G401 (cell line): ENCODE measurements at places on chromosomes 5 and 9. TPM values are rescaled to one million over a fixed set of nuclear protein-coding genes. Genes with fewer than 3 reads are reported as not detected.

The GABRA6 gene
- not detected in 2 replicates for total RNA-seq

DNA sequence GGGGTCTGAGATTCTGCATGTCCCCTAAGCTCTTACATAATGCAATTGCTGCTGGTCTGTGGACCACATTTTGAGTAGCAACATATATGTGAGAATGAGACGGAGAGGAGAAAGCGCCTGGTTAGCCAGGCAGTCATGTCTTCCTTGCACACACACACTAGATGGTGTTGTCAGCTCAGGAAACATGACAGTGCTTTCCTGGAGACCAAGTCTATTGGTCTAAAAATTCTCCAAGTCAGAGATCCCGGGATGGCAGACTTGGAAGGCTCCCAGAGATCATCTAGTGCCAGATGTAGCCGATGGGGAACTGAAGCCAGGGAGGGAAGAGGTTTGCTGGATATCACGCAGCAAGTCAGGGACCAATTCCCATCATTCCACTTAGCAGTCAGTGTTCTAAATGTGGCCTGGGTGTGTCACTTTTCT, 53.4 kb downstream of the GALNT12 start:
- DNase-seq: peak; percentile 58

The NR2F1-AS1 gene
- total RNA-seq: 20.8 and 23.0 TPM in 2 replicates

DNA sequence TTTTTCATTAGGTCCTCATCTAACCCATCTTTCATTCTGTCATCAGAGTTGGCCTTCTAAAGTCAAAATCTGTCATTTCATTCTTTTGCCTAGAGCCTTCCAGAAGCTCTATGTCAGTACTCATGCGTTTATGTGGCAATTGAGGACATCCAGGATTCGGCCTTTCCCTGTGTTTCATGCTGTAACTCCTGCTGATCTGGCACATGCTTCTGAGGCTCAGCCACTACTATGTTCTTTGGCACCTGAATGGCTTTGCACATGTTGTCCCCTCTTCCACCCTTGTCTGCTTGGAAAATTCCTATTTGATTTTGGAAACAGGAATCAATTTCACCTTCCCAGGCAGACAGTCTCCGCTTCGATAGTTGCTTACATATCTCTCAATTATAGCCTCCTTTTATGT, 84.9 kb downstream of the GDNF start:
- peak; percentile 95 for DNase-seq

The MGAT1 gene
- 207 and 258 TPM in 2 replicates for total RNA-seq

DNA sequence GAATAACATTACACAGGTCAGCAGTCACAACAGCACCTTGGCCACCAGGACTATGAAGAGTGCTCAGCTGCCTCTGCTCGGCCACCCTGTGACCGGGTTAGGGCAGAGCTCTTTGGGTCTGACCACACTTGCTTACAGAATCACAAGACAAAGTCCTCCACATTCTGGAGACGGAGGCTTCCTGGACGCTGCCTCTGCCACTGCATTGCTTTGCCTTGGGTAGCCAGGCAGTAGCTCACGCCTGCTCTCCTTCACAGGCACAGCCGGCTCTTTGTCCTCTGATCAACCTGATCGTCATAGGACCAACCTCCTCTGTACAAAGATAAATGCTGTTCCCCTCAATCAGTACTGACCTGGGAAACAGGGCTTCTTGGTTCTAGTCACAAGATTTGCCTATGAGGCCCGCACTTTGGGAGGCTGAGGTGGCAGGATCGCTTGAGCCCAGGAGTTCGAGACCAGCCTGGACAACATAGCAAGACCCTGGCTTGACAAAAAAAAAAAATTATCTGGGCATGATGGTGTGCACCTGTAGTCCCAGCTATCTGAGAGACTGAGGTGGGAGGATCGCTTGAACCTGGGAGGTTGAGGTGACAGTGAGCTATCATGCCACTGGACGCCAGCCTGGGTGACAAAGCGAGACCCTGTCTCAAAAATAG, 128.4 kb upstream of the IER5L start:
- DNase-seq: no peak

GRCh38 chr5:1033178-1033577, 24.6 kb downstream of the NKD2 start:
- DNase-seq: no peak

DNA sequence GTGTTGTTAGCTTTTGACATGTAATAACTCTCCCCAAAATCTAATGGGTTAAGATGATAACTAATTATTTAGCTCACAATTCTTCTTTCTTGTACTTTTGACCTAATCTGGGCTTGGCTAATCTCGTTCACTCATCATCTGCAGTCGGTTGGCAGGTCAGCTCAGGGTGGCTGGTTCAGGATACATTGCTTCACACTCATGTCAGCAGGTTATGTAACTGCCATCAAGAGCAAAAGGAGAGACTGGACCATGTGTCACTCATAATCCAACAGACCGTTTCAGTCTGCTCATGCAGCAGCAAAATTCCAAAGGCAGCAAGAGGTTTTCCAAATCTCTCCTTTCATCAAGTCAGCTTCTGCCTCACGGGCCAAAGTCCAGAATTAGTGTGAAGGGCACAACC, 998.4 kb upstream of the CTNND2 start:
- no peak for DNase-seq

GRCh38 chr5:134944630-134945029, 23.1 kb upstream of the CATSPER3 start:
- DNase-seq: no peak

- no peak for DNase-seq
Observed at GRCh38 chr5:158995694-158996173, 104.0 kb downstream of the EBF1 start.

DNA sequence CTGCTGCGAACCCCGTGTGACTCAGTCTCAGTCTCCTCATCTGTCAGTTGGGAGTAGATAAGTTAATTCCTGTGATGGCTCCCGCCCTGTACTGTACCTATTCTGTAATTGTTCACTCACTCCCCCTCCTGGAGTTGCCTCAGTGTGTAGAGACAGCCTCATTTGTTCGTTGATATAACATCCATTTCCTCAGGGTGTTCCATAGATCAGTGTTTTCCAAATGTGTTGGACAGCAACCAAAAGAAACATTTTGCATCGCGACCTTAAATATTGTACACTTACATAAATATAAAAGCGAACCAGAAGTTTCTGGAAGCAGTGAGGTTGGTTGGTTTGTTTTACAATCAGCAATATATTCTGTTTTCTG, 698 bp downstream of the NFX1 start:
- DNase-seq: no peak

- no peak for DNase-seq
Observed at GRCh38 chr5:82909771-82910170, 167.4 kb downstream of the TMEM167A start.

- no peak for DNase-seq
Observed at GRCh38 chr9:76607730-76608436, 148.9 kb downstream of the GCNT1 start.

GRCh38 chr9:14221119-14221518, 92.8 kb downstream of the NFIB start:
- DNase-seq: no peak

The UNC5A gene
- total RNA-seq: not detected in 2 replicates

DNA sequence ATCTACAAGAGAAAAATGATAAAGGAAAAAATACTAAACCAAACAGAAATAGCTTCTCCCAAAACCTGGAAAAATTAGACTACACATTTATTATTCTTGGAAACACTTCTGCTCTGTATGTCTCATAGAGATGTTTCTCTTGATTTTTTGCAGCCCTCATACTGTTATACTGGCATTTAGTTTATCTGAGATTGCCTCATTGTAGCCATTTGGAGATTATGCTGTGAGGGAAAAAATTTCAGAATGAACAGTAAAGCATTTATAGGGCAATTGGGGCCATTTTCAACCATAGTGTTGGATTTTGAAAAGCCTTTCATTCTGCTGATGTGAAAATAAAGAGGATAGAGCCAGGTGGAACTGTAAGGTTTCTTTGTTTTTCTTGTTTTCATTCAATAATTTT, 441.8 kb upstream of the RIOK2 start:
- DNase-seq: no peak

GRCh38 chr5:171897231-171897630, 109.2 kb downstream of the FBXW11 start:
- no peak for DNase-seq

- DNase-seq: no peak
Observed at GRCh38 chr5:128196791-128197190, 113.2 kb downstream of the SLC12A2 start.

The EPB41L4A gene
- not detected in 2 replicates for total RNA-seq

DNA sequence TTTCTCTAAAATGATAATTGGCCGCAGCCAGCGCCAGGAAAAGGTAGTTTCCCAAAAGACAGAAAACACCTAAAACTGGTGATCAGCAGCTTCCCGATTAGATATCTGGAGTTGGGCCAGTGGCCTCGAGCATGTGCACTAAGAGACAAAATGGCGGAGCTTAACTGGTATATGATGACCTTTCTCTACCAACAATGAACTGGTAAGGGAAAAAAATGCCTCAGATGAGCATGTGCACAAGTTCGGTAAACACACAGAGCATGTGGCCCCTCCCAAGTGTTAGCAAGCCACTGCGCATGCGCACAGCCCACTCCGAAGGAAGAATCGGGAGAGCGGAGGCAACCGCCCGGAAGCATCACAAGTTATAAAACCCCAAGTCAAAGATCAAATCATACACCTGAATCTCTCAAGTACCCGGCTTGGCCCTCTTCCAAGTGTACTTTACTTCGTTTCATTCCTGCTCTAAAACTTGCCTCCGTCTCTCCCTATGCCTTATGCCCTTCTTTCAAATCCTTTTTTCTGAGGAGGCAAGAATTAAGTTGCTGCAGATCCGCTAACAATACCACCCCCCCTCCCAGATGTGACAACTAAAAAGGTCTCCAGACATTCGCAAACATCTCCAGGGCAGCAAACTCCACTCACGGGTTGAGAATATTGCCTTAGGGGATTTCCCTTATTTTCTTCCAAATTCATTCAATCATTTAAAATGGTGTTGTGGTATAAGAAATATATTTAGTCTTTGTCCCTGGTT, 15.0 kb upstream of the PTBP3 start:
- DNase-seq: peak; percentile 77

The SHISAL2B gene
- 4.9 and 5.1 TPM in 2 replicates for total RNA-seq

The PMPCA gene
- 129 and 146 TPM in 2 replicates for total RNA-seq

DNA sequence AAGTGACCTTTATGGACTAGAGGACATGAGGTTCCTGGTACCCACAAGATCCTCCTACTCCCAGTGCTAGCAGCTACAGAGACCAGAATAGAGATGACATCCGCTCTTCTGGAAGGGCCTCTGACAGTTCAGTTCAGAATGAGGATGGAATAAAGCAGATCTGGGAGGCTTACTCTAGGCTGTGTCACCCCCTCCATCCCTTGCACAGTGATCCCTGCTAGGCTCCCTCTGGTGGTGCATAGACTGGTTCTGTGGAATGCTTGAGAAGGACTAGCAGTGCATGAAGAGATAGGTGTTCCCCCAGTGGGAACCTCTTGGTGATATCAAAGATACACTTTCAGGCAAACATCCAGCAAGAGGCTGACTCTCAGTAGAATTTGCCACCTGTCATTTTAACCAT, 83.0 kb downstream of the NPR3 start:
- DNase-seq: no peak

DNA sequence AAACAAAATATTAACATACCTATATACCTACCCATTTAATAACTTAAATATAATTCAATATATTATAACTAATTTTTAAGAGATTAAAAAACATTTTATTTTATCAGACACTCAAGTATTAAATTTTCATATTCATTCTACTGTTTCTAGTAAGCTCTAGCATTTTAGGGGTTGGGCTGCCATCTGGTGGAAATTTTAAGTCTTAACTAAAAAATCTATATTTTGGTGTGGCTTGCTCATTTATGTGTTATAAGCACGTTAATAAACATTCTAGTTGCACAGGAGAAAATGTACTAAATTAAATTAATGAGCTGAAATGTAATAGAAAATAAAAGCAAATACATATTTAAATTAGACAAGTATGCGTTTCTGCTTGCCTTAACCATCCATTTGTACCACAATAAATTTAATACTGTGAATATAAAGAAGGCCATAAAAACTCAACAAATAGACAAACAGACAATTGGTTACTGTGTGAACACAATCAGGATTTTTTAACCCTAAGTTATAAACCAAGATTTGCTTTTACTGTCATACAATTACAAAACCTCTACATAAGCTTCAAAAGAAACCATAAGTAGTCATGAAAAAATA, 1728.3 kb upstream of the CDH9 start:
- peak; percentile 13 for DNase-seq

The GLRA1 gene
- not detected in 2 replicates for total RNA-seq

The CORO2A gene
- 8.0 and 9.3 TPM in 2 replicates for total RNA-seq

- no peak for DNase-seq
Observed at GRCh38 chr5:108214857-108215256, 167.0 kb downstream of the FBXL17 start.

DNA sequence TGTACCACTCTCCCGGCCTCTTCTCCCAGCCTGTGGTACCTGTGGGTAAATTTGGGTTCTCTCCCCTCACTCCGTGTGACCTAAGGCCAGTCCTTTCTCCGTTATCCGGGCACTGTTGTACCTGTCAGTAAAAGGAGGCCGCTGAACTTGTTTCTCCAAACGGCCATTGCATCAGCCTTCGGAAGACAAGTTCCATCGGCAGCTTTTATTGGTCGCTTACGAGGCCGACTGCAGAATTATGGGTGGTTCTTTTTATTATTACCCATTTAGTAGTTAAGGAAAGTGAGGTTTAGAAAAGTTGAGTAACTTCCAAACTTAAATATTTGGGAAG, 558 bp downstream of the GRPEL2 start:
- peak; percentile 25 for DNase-seq

DNA sequence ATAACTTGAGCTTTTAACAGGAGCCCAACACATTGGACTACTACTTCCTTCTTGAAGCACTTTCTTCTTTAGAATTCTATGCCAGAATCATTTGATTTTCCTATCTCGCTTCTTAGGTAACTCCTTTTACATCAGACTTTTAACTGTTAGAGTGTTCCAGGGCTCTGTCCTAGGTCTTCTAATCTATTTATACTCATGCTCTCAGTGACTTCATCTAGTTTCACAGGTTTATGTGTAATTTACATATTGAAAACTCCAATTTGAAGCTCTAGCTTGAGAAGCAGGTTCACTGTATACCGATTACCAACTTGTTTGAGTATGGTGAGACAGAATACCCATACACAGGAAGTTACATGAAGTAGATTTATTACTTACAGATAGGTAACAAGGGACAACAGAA, 11.3 kb downstream of the SHOC1 start:
- DNase-seq: no peak

The CCNJL gene
- total RNA-seq: 3.1 and 5.4 TPM in 2 replicates

DNA sequence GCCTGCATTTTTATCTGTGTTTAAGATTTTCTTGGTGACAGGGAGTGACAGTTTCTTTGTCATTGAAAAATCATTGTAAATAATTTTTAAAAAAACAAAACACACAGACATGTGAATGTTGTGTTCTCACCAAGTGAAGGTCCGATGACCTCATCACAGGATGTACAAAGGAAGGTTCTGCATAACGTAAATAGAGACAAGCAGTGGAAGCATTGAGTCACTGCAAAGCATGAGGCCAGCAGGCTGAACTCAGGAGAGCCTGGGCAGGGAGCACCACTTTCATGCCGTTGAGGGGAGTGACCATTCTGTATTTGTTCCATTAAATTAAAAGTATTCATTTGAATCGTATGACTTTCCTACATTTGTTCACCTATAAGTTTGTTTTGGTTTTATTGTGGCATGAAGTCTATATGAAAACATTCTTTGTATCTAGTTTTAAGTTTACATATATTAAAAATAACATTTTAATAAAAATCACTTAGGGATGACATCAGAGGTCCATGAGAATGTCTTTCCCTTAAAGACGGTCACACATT, 70.4 kb upstream of the TLE1 start:
- DNase-seq: no peak

The SPINK5 gene
- total RNA-seq: not detected in 2 replicates

- peak; percentile 69 for DNase-seq
Observed at GRCh38 chr9:12719431-12719830, 26.2 kb downstream of the TYRP1 start.
